ENCODE measurements at places on chromosomes 5 and 9. TPM values are rescaled to one million over a fixed set of nuclear protein-coding genes. Genes with fewer than 3 reads are reported as not detected.

DNA sequence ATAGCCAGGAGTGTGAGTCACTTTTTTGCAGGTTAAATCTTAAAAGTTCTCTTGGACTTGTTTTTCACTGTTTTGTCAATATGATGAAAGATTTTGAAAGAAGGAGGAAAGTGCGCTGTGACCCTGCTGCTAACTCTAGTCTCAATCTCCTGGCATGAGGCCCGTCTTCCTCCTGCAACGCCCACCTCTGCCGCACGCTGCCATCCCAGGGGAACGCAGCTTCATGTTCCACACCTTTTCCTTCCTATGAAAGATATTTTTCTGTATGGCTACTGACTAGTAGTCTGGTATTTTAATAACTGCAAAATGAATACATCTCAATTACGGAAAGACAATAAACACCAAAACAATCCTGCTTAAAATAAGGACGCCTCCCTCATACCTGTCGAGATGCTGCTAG, 8.3 kb downstream of the PPIC start:
- H3K4me3 ChIP-seq: no peak overlapping the region
- no peaks in the 10 kb centered on the region for H3K27me3 ChIP-seq
- H3K36me3 ChIP-seq: peaks cover 49% of the 10 kb centered on the region
- no peaks in the 10 kb centered on the region for H3K4me1 ChIP-seq
- no peak for DNase-seq

GRCh38 chr9:89591274-89592212, 13.3 kb upstream of the GADD45G start:
- H3K4me3 ChIP-seq: no peak overlapping the region
- H3K27ac ChIP-seq: no peak overlapping the region
- DNase-seq: no peak
- no peaks in the 10 kb centered on the region for H3K36me3 ChIP-seq
- no peaks in the 10 kb centered on the region for H3K4me1 ChIP-seq

DNA sequence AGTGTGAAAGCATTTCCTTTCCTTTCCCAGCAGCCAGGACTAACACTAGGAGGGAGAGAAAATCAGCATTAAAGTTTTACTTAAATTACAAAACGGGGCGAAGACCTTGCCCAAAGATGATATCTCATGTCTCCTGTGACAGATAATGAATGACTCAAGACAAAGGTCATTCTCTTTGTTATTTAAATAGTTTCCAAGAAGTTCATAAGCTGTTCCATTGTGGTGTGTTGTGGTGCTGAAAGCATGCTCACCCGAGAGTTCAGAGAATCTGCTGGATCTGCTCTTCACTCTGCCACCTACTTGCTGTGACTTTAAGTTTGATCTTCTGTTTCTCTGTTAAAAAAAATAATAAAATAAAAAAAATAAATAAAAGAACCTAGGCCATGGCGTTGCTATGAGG, 265.9 kb upstream of the NR4A3 start:
- no peaks in the 10 kb centered on the region for H3K4me1 ChIP-seq
- no peaks in the 10 kb centered on the region for H3K27me3 ChIP-seq

- H3K27me3 ChIP-seq: no peaks in the 10 kb centered on the region
- peak; percentile 41 for DNase-seq
- no peak overlapping the region for H3K27ac ChIP-seq
Measured at GRCh38 chr9:131111186-131111853, 14.1 kb upstream of the NUP214 start.

Gene PCDHGA3
- total RNA-seq: 1.7 TPM

Gene PCDHGA2
- total RNA-seq: 2.5 TPM

Measured in upper lobe of right lung (tissue), 1 donor.